ENCODE measurements at places on chromosomes 7 and 10. TPM values are rescaled to one million over a fixed set of nuclear protein-coding genes. Genes with fewer than 3 reads are reported as not detected.

The AGMO gene
- total RNA-seq, result not detected

The BEND7 gene
- total RNA-seq, result 0.29 TPM

The CTAGE8 gene
- 0.29 TPM for total RNA-seq

The NKX1-2 gene
- not detected for total RNA-seq

The BICC1 gene
- 13.5 TPM for total RNA-seq

The IDI2 gene
- total RNA-seq, result not detected

The RHBDD2 gene
- 47.3 TPM for total RNA-seq

The LAMB1 gene
- total RNA-seq, result 154 TPM

The LRRN3 gene
- 4.1 TPM for total RNA-seq

The WASL gene
- total RNA-seq, result 16.1 TPM

The CPEB3 gene
- total RNA-seq, result 0.29 TPM

The NEUROD6 gene
- not detected for total RNA-seq

The GPRIN2 gene
- not detected for total RNA-seq

The PNLIPRP2 gene
- total RNA-seq, result not detected

The LRRD1 gene
- total RNA-seq, result not detected

The GPR146 gene
- not detected for total RNA-seq

The TMEM184A gene
- not detected for total RNA-seq

The FGFR2 gene
- not detected for total RNA-seq

The TUBAL3 gene
- not detected for total RNA-seq

The NUPR2 gene
- total RNA-seq, result not detected

The MMRN2 gene
- total RNA-seq, result 9.8 TPM

The ASB4 gene
- not detected for total RNA-seq

The POP7 gene
- total RNA-seq, result 43.2 TPM

The MYL7 gene
- not detected for total RNA-seq

The AQP1 gene
- total RNA-seq, result 1.1 TPM

The CALML3 gene
- not detected for total RNA-seq

The CYP2C18 gene
- total RNA-seq, result not detected

The UFSP1 gene
- 14.7 TPM for total RNA-seq

The CYP3A4 gene
- not detected for total RNA-seq

The KCP gene
- not detected for total RNA-seq

The NEURL1 gene
- total RNA-seq, result not detected

The PON1 gene
- total RNA-seq, result not detected

The FEZF1 gene
- total RNA-seq, result not detected

The SORBS1 gene
- total RNA-seq, result 0.35 TPM

The FOXP2 gene
- 0.53 TPM for total RNA-seq

The CASD1 gene
- total RNA-seq, result 8.5 TPM

The AOAH gene
- total RNA-seq, result not detected

The SAMD9L gene
- 14.5 TPM for total RNA-seq

Data from myometrial cell (primary cell).